ENCODE measurements at places on chromosomes 13 and 19. TPM values are rescaled to one million over a fixed set of nuclear protein-coding genes. Genes with fewer than 3 reads are reported as not detected.
A peak's percentile ranks its signal among the peaks of the same experiment; 100 is the strongest.

The RABAC1 gene
- polyA plus RNA-seq = 227 TPM

The PPP1R13L gene
- 25.3 TPM for polyA plus RNA-seq

DNA sequence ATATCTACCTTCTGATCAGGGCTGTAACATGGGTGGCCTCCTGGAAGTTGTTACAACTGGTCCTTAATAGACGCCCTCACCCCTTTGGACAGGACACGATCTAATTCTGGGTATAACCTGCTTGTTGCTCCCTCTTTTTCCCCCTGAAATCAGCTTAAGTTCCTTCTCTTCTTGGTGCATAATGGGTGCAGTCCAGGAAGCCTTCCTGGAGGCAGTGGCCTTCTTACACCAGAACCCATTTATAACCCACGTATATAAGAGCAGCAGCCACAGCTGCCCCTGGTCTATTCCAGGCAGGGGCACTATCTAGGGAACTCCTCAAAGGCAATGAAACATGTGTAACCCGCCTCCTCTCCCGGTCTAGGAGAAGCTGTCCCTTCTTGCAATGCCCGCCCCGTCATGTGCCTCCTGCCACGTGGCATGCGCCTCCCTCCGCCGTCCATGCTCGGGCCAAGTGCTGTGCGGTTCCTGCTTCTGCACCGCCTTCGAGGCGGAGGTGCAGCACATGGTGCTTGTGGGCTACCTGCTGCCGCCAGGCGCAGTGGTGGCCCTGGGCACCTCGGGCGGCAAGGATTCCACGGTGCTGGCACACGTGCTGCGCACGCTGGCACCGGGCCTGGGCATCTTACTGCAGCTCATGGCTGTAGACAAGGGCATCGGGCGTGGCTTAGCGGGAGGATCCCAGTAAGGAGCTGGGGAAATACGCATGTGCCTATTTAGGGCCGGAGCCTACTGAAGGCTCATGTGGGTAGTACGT, 27.3 kb downstream of the ZNF175 start:
- H3K27ac ChIP-seq = no peak overlapping the region
- H3K36me3 ChIP-seq = no peaks in the 10 kb centered on the region
- H3K27me3 ChIP-seq = no peaks in the 10 kb centered on the region
- DNase-seq = no peak

The ZNF224 gene
- 18.4 TPM for polyA plus RNA-seq

DNA sequence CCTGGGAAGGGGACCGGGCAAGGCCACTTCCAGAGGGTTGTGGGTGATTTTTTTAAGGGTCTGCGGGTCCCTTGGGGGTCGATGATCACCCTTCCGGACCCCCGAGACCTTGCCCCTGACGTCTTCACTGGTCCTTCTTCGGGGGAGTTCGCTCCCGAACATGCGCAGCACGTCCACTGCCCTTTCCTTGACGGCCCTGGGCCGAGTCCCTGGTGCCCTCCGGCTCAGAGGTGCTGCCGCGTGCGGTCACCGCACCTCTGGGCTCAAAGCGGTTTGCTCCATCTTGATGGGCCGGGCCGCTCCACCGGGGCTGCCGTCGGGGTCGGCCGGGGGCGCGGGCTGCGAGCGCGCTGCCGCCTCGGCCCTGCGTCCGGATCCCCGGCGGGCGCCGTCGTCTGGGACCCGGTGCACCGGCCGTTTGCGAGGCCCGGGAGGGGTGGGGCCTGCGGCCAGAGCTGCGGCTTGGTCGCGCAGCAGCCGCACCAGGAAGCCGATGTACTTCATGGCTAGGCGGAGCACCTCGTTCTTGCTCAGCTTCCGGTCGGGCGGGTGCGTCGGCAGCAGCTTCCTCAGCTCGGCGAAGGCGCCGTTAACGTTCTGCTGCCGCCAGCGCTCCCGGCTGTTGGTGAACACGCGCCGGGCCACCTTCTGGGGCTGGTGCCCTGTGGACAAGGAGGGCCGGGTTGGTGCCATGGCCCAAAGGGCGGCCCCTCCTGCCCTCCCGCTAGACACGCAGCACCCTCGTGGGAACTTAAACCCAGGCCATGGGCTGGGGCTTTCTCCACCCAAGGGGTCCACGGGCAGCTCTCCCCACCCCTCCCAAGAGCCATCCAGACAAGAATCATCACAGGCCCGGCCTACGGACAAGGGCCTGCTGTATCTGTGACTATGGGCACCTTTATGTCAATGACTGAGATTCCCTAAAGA, 3.3 kb downstream of the LYL1 start:
- no peak overlapping the region for H3K27ac ChIP-seq
- no peaks in the 10 kb centered on the region for H3K27me3 ChIP-seq
- H3K4me1 ChIP-seq = peaks cover 2% of the 10 kb centered on the region
- DNase-seq = peak; percentile 82
- H3K36me3 ChIP-seq = no peaks in the 10 kb centered on the region

The ZNF816 gene
- polyA plus RNA-seq = 18.1 TPM

The ZNF324B gene
- polyA plus RNA-seq = 1.1 TPM

DNA sequence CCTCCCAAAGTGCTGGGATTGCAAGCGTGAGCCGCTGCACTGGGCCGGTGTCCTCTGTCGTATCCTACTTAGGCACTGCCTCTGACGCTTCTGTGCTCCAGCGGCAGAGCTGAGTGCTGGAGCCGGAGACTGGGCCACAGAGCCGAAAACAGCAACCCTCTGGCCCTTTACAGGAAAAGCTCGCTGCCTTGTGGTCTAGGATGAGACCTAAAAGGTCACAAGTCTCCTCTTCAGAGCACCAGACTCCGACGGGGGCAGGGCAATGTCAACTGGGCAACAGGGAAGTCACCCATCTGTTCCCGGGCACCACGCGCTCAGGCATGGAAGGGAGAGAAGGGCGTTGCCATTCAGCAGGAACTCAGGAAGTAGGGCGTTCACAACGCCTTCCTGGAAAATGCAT, 91.7 kb downstream of the GADD45B start:
- no peak for DNase-seq
- no peak overlapping the region for H3K4me3 ChIP-seq
- no peak overlapping the region for H3K27ac ChIP-seq
- H3K36me3 ChIP-seq = no peaks in the 10 kb centered on the region
- peaks cover 2% of the 10 kb centered on the region for H3K27me3 ChIP-seq

- no peaks in the 10 kb centered on the region for H3K27me3 ChIP-seq
- DNase-seq = no peak
- no peaks in the 10 kb centered on the region for H3K4me1 ChIP-seq
- no peak overlapping the region for H3K4me3 ChIP-seq
Observed at GRCh38 chr13:51894239-51894638, 32.5 kb downstream of the CCDC70 start.

DNA sequence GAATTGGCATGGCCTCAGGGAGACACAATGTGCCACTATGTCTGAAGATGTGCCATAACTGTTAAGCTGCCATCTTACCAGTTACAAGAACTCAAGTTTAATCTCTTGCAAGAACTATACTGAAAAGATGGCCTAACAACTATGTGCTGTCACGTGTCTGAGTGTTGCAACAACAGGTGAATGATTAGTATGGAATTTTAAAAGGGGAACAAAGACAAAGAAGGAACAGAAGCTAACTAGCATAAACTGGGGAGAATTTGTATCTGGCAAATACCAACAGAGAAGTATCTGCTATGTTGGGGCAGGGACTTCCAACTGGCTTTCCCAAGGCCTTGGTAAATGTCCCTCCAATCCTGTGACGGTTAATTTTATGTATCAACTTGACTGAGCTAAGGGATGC, 11.5 kb upstream of the ACOD1 start:
- DNase-seq = no peak
- no peak overlapping the region for H3K4me3 ChIP-seq
- no peaks in the 10 kb centered on the region for H3K4me1 ChIP-seq
- no peaks in the 10 kb centered on the region for H3K27me3 ChIP-seq
- no peaks in the 10 kb centered on the region for H3K36me3 ChIP-seq
- no peak overlapping the region for H3K27ac ChIP-seq

DNA sequence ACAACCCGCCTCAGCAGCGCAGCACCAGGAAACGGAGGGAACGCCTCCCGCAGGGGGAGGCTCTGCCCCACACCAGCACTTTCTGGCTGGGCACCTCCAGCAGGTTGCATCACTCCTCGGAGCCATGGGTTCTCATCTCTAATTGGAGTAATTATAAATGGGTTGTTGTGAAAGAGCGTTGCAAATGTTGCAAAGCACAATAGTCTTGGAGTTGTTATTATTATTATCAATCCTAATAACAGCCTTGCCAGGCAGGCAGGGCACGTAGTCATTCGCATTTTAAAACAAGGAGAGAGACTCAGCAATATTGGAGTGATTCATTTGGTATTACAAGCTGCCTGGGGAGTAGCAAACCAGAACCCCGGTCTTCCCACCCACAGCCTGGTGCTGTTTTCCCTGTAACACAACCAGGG, 108.6 kb upstream of the GJB6 start:
- no peaks in the 10 kb centered on the region for H3K4me1 ChIP-seq
- no peak for DNase-seq
- no peak overlapping the region for H3K27ac ChIP-seq
- no peaks in the 10 kb centered on the region for H3K27me3 ChIP-seq
- H3K4me3 ChIP-seq = no peak overlapping the region
- H3K36me3 ChIP-seq = no peaks in the 10 kb centered on the region

The KIR3DL2 gene
- not detected for polyA plus RNA-seq

- no peaks in the 10 kb centered on the region for H3K36me3 ChIP-seq
- H3K4me1 ChIP-seq = peaks cover 2% of the 10 kb centered on the region
- peak; percentile 76 for DNase-seq
- H3K27ac ChIP-seq = peak overlapping the region; percentile 79
- peak overlapping the region; percentile 70 for H3K4me3 ChIP-seq
Observed at GRCh38 chr13:40664350-40665125, 1.9 kb downstream of the FOXO1 start.

- peak; percentile 57 for DNase-seq
- no peaks in the 10 kb centered on the region for H3K36me3 ChIP-seq
- H3K4me1 ChIP-seq = no peaks in the 10 kb centered on the region
Observed at GRCh38 chr19:29467824-29468401, 57.9 kb upstream of the VSTM2B start.

DNA sequence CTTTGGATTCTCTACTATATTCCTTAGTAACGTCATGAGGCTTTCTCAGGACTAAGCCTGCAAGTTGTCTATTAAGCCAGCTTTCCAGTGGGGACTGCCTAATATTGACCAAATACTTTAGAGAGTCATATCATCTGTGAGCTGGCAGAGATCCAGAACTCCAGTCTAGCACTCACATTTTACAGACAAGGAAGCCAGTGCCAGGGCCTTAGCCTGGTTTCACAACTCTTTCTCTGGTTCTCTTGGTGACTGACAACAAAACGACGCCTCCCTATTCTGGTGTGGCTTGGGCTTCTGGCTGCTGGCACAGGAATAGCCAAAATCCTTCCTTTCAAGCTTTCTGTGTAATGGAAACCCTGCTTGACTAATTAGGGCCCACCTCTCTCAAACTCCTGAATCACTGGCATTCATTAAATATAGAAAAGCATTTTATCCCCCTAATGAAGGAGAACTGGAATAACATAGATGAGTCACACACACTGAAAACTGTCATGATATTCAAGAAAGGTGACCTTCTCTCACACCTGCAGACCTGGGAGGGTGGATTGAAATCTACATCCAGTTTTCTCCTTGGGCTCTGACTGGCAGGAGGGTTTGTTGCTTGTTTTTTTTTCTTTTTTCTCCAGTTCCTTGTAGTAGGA, 75.2 kb upstream of the UBL3 start:
- H3K4me3 ChIP-seq = no peak overlapping the region
- no peaks in the 10 kb centered on the region for H3K27me3 ChIP-seq
- peak; percentile 89 for DNase-seq

GRCh38 chr13:88115976-88116375, 444.8 kb downstream of the SLITRK5 start:
- no peaks in the 10 kb centered on the region for H3K4me1 ChIP-seq
- no peak overlapping the region for H3K4me3 ChIP-seq
- H3K27me3 ChIP-seq = no peaks in the 10 kb centered on the region
- H3K27ac ChIP-seq = no peak overlapping the region

The WDR88 gene
- polyA plus RNA-seq = 0.56 TPM

The NRTN gene
- polyA plus RNA-seq = 3.0 TPM

The ZNF121 gene
- 23.5 TPM for polyA plus RNA-seq

- DNase-seq = peak; percentile 64
- no peak overlapping the region for H3K4me3 ChIP-seq
- H3K4me1 ChIP-seq = no peaks in the 10 kb centered on the region
- no peaks in the 10 kb centered on the region for H3K36me3 ChIP-seq
- H3K27ac ChIP-seq = no peak overlapping the region
Observed at GRCh38 chr13:60210510-60211330, 47.0 kb upstream of the DIAPH3 start.

- DNase-seq = no peak
- H3K4me1 ChIP-seq = no peaks in the 10 kb centered on the region
- H3K27me3 ChIP-seq = no peaks in the 10 kb centered on the region
- H3K36me3 ChIP-seq = no peaks in the 10 kb centered on the region
- no peak overlapping the region for H3K4me3 ChIP-seq
- no peak overlapping the region for H3K27ac ChIP-seq
Observed at GRCh38 chr13:98123176-98123575, 19.7 kb upstream of the FARP1 start.

- no peaks in the 10 kb centered on the region for H3K36me3 ChIP-seq
- no peaks in the 10 kb centered on the region for H3K27me3 ChIP-seq
- no peak for DNase-seq
Observed at GRCh38 chr13:101661839-101662238, 209.4 kb downstream of the ITGBL1 start.

The KLK14 gene
- polyA plus RNA-seq = not detected

GRCh38 chr13:45276913-45277312, 64.1 kb downstream of the TPT1 start:
- H3K36me3 ChIP-seq = peaks cover 7% of the 10 kb centered on the region
- no peaks in the 10 kb centered on the region for H3K4me1 ChIP-seq
- H3K4me3 ChIP-seq = no peak overlapping the region
- no peaks in the 10 kb centered on the region for H3K27me3 ChIP-seq
- no peak overlapping the region for H3K27ac ChIP-seq

The LCP1 gene
- polyA plus RNA-seq = 35.5 TPM

The IFNL1 gene
- polyA plus RNA-seq = not detected

The COL4A1 gene
- 5.9 TPM for polyA plus RNA-seq

Measured in small intestine (tissue), 16 donors.